ENCODE measurements at places on chromosomes 5 and 9.

- DNase-seq, result no peak
Measured at GRCh38 chr5:171010086-171010485, 148.3 kb downstream of the RANBP17 start.

- DNase-seq, result no peak
Measured at GRCh38 chr5:74665273-74665672, 19.8 kb upstream of the HEXB start.

- no peak for DNase-seq
Measured at GRCh38 chr5:82204567-82204966, 73.6 kb downstream of the RPS23 start.

DNA sequence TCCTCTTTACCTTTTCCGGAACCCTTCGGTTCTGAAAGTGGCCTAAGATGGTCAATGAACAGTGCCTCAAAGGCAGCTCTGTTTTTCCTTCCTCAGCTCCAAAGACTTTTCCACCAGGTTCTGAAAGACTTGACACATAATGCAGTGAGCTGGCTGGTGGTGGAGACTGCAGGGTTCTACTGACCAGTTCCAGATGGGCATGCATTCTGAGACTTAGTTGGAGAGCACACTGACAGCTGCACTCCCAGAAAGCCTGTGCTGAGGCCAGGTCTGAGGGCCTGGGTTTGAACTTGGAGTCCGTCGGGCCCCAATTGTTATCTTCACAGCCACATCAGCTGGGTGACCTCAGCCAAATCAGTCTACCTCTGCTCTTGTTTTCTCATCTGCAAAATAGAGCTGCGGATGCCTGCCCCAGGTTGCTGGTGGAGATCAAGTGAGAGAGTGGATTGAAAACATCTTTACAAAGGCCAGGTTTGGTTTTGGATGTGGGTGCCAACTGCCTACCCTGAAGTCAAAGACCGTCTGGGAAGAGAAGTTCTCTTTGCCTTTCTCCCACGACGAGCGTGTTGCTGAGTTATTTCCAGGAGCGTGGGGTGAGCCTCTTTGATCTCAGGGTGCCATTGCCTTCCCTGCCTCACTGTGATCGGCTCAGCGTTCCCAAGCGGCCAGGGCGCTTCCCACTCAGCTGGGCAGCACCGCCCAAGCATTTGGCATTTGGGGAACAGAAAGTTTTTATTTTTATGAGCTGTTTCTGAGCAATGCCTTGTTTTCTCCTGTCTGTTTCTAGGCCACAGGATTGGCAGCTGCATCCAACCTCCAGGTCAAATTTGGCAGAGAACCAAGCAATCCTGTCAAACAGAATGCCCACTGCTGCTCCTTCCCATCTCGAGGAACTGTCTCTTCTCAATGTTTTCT is 54.9 kb downstream of the RAD23B start:
- no peak for DNase-seq

DNA sequence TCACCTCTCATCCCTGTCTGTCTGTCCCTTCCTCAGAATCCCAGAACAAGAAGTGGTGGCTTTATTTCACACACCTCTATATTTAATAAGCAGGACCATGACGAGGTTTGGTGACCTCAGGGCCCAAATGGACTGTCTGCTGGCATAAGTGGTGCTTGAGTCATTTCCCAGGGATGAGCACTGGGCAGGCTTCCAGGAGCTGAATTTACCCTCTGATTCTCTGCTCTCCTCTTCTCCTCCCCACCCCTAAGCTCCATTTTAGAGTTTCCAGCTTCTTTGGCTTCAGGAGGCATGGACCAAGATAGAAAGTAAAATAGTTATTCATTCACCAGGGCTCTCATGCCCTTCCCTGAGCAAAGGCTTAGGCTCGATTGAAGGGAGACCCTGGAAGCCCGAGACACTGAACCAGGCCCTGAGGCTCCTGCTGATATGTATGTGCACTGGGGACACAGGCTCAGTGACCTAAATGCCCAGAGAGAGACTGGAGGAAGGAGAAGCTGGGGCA is 69.1 kb downstream of the PPARGC1B start:
- peak; percentile 94 for DNase-seq

GRCh38 chr5:37730896-37731455 is 108.9 kb downstream of the GDNF start:
- no peak for DNase-seq

DNA sequence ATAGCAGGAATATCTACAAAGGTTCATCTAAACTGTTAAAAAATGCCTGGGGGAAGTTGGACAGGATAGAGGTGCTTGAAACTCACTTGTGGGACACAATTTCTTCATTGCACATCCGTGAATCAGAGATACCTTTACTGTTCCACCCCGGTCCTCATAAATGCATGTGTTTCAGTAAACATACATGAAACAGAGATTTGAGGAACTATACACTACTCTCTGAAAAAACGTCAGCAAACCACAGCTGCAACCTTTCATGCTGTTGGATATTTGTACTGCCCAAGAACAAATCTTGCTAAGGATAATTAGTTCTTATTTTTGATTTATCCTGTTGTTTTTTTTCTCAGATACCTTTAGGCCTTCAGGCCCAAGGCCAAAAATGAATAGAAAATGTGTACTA is 337.3 kb downstream of the KDM4C start:
- no peak for DNase-seq

GRCh38 chr5:146799671-146800070 is 78.9 kb downstream of the PPP2R2B start:
- no peak for DNase-seq

- peak; percentile 80 for DNase-seq
Measured at GRCh38 chr5:10355071-10355889, 1.8 kb downstream of the MARCHF6 start.
